ENCODE measurements at places on chromosomes 13 and 19.

- DNase-seq = no peak
Measured at GRCh38 chr13:80458543-80458942, 117.6 kb upstream of the SPRY2 start.

GRCh38 chr19:17090583-17090982, 15.0 kb downstream of the MYO9B start:
- DNase-seq = no peak

DNA sequence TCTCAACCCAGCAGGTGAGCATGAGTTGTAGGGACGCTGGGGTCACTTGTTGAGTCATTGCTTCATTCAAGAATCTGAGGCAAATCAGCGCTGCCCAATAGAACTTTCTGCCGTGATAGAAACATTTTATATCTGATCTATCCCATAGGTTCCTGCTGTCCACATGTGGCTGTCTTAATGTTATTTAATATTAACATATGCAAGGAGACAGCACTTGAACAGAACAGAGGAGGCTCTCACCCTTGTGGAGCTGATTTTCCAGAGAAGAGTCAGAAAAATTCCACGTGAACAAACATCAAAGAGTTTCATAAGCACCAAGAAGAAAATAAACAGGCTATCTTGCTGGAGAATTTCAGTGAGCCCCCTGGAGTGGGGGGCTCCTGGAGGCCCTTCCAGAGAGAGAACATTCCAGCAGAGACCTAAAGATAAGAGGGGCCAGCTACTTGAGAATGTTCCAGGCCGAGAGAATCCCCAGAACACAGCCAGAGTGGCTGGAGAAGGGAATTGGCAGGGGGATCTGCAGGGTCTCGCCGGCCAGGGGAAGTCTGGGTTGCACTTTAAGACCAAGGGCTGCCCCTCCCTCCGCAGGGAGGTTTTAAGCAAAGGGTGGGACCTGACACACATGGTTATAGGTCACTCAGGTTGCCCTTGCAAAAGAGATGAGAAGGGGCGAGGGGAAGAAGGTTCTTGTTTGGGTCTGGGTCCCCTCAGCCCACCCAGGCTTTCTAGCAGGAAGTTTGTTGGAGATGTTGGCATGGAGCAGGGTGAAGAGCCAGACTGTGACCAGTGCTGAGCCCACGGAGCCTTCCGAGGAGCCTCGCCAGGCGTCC, 135.7 kb downstream of the CRYL1 start:
- DNase-seq = no peak

DNA sequence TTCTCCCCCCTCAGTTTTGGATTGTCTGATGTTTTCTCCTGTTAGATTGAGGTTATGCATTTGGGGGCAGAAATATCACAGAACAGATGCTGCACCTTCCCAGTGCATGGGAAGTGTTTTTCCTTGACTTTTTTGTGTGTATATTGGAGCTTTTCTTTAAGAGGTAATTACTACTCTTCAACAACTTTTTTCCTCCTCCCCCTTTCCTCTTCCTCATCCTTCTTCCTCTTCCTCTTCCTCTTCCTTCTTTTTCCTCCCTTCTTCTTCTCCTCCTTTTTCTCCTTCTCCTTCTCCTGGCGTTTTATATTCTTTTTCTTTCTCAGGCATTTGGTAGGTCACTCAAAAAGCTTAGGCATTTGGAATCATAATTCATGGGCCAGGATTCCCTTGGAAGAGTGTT, 18.1 kb upstream of the SPATA13 start:
- DNase-seq = no peak

DNA sequence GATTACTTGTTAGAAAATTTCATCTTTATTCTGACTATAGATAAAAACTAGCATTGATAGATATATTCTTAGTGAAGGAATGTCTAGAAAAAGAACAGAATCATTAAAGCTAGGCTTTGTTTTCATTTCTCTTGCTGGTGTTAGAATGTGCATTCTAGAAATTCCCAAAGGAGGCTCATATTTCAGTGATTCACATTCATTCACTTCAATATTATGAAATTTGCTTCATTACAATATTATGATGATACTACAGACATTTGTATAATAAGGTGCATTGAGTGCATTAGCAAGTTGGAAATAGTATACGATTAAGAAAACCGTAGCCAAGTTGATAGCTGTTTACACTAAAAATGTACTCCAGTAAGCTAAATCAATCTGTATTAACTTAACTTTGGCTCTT, 70.7 kb upstream of the MYCBP2 start:
- no peak for DNase-seq

- peak; percentile 28 for DNase-seq
Measured at GRCh38 chr13:76709851-76710250, 176.4 kb downstream of the KCTD12 start.

DNA sequence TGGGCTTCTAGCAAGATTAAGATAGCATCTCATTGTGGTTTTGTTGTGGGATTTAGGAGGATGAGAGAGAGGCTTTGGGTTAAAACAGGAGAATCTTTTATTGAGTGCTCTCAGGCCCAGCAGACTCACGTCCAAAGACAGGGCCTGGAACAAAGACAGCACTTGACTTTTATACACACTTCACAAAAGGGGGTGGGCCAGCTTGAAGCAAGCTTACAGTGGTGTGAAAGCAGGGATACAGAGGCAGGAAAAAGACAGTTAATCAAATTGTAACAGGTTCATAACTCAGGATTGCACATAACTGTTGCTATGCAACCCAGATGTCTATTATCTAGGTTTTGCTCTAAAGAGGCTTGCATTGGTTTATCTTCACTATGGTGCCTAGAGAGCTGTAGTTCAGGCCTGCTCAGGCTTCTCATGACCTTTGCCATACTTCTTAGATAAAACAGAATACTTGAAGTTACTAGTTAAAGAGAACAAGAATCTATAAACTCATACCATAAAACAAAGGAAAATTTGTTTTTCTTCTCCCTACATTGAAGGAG, 42.2 kb upstream of the CEACAM21 start:
- no peak for DNase-seq

- DNase-seq = no peak
Measured at GRCh38 chr13:109447667-109448066, 338.7 kb downstream of the IRS2 start.

- peak; percentile 66 for DNase-seq
Measured at GRCh38 chr19:42252365-42253244, 2.3 kb downstream of the ERF start.

DNA sequence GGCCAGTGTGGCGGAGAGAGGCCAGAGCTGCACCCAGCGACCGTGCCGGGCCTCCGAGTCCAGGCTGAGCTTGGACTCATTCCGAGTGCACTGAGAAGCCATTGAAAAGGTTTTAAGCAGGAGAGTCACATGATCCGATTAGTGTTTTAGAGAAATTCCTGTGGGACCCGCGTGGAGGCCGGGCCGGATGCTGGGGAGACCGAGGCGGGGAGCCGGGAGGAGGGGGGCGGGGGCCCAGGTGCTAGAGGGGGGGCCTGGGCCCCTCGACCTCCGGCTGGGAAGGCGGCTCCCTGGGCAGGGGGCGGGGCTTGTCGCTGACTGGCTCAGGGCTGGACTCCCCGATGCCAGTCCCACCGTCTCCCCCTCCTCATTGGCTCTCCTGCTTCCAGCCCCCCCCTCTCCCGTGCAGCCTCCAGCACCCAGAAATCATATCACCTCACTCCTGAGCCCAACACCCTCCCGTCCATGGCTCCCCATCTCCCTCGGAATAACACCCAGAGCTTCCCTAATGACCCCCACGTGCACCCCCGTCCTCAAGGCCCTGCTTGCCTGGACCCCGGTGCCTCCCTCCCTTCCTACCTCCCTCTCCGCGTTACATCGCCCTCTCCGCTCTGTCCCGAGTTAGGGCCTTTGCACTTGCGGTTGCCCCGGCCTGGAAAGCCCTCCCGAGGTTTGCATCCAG, 5.2 kb upstream of the ZNF579 start:
- DNase-seq = peak; percentile 48

DNA sequence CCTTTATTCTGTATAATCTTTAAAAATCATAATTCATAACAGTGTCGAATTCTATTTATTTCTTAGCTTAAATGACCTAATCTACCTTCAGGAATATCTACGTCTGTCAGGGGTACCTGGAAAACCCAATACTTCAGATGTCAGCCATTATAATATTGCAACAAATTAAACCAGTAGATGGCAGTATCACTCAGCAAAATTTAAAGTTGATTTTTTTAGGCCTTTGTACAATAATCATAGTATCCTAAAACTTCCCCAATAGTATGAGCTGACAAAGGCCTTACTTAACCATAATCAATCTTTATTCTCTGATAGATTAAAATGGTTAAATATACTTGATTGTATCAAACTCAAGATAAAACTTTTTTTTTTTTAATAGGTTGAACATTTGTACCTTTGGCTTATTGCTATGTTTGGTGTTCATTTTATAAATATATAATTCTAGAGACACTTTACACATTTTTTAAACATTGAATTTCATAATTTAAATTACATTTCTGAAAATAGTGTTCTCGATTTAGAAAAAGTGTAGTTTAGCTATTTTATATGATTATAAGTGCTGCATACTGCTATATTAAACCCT, 830.2 kb upstream of the SPRY2 start:
- DNase-seq = peak; percentile 1

DNA sequence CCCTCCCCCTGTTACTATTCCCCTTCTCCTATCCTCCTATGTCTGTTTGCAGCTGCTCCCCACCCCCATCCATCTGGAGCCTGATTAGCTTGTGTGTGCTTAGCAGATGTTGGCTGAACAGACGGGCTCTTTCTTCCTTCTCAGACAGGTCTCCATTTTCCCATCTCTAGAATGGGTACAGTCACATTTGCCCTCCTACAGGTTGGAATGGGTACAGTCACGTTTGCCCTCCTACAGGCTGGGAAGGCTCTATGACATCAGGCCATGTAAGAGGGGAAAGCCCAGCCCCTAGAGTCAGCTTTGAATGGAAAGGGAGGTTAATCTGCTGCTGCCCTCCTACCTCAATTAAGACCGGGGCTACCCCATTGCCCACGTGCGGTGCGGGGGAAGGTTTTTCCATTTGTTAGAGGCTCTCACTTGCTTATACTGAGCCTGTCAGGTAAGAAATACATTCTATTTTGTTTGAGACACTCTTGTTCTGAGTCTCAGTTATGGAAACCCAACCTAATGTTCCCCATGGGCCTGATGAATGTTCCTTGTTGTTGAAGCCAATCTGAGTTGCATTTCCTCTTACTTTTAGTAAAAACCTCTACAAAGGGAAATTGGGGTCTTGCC, 2.2 kb upstream of the CLEC17A start:
- DNase-seq = no peak

DNA sequence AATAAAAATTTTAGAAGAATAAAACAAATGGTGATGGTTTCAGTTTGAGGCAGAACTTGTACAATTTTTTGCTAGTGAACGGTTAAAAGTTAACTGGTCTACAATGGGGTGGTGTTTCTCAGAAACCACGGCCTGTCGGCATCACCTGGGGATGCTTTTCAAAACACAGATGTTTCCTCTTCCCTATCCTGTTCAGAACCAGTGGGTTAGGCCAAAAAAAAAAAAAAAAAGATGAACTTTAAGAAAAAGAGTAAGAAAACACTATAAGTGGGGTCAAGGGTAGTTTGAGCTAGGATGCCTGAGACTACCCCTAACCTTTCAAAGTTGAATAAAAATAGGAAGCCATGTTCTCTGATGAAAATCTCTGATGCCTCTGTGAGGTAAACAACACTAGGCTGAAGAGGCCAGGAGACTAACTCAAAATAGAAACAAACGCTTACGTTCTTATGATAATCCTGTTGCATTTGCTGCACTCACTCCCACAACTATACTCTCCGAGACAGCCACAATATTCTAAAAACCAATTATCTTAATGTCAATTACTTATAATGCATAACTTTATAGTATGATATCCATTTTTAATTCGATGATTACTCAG, 3.3 kb downstream of the MTIF3 start:
- no peak for DNase-seq

DNA sequence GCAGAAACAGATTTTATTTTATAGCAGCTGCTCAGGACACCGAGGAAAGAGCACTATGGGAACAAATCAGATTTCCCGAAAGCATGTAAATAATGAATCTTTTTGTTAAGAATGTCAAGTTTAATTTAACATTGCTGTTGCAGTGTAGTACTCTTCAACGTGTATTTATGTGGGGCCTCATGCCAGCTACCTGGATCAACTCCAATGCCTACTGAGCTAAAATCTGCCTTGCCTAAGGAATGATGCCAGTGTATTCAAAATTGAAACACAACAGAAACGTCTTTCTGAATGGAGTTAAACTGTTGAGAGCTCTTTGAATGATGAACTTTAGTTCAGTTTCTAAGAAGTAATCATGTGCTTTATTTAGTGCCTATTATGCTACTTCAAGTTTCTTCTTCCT, 1379.8 kb upstream of the ATXN8OS start:
- DNase-seq = no peak

DNA sequence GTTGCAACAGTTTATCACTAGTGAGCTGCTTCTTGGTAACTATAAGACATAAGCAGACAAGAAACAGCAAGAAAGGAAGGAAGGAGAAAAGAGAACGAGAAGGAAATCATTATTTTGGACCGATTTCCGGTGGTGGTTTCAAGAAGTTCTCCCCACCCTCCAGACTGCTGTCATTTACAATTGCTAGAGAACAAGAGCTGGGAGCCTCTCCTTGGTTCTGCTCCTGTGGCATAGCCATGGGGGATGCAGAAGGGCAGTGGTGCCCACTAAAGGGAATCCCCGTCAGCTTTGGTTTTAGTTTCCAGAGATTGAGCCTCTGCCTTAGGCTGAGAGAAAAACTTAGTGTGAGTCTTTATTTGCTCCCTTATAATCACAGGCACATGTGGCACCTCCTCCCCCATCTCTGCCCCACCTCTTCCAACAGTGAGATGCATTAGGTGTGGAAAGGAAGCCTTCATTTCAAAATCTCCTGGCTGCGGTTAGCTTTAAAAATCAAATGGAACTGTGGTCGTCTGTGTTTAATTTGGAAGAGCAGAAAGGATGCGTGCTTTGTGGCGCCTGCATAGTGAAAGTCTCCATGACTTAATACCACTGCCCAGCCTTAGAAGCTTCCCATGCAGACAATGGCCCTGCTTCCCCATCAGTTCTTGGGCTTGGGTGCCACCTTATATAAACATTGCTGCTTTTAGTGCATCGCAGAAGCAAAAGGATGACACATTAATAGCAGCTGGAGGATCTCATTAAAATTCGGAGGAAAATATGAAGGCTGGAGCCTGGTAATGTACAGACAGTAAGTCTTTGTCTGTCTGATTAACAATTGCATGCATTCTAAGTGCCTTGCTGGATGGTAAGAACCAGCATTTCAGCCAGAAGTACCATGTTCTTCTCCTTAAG, 25.0 kb downstream of the LRCH1 start:
- DNase-seq = peak; percentile 32

- no peak for DNase-seq
Measured at GRCh38 chr13:27007166-27007565, 164.4 kb downstream of the USP12 start.
